ENCODE measurements at places on chromosomes 1 and 21.

- H3K4me1 ChIP-seq = peaks cover 3% of the 10 kb centered on the region
- no peaks in the 10 kb centered on the region for H3K27me3 ChIP-seq
- no peak for DNase-seq
- H3K4me3 ChIP-seq = no peak overlapping the region
- H3K27ac ChIP-seq = no peak overlapping the region
Measured at GRCh38 chr1:1875932-1876331, 15.0 kb downstream of the GNB1 start.

- H3K27ac ChIP-seq = no peak overlapping the region
- no peaks in the 10 kb centered on the region for H3K36me3 ChIP-seq
- no peak for DNase-seq
- peak overlapping the region; percentile 98 for H3K4me3 ChIP-seq
Measured at GRCh38 chr1:178094739-178095645, 1.1 kb downstream of the RASAL2 start.

- peaks cover 2% of the 10 kb centered on the region for H3K4me1 ChIP-seq
- H3K36me3 ChIP-seq = no peaks in the 10 kb centered on the region
- H3K4me3 ChIP-seq = no peak overlapping the region
- no peak for DNase-seq
- no peaks in the 10 kb centered on the region for H3K27me3 ChIP-seq
- no peak overlapping the region for H3K27ac ChIP-seq
Measured at GRCh38 chr1:1239614-1240347, 6.7 kb downstream of the C1QTNF12 start.

DNA sequence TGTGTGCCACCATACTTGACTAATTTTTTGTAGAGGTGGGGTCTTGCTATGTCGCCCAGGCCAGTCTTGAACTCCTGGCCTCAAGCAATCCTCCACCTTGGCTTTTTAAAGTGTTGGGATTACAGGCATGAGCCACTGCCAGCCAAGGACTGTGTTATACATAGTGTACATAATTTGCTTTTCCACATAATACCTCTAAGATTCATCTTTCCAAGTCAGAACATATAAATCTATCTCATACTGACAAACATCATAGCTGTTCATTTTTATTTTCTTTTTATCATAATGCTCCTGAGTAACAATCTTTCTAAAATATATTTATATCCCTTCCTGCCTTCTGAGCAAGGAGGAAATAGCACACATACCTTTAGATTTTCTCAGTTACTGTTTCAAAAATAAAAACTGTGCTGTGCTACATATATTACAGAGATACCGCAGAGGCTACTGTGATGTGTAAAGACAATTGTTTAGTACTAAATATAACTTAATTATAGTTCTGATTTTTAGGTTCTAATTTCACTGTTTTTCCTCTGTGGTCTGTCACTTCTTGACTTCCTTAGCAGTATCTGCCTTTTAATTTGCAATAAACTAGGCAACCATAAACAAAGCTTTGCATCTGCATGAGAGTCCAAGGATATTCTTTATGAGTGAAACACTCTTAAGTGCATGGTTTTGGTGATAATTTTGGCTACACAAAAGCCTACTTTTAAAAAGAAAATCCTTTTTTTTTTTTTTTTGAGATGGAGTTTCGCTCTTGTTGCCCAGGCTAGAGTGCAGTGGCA, 59.3 kb downstream of the EYA3 start:
- no peak for DNase-seq
- no peaks in the 10 kb centered on the region for H3K27me3 ChIP-seq
- H3K4me1 ChIP-seq = no peaks in the 10 kb centered on the region
- no peak overlapping the region for H3K4me3 ChIP-seq
- H3K36me3 ChIP-seq = no peaks in the 10 kb centered on the region

DNA sequence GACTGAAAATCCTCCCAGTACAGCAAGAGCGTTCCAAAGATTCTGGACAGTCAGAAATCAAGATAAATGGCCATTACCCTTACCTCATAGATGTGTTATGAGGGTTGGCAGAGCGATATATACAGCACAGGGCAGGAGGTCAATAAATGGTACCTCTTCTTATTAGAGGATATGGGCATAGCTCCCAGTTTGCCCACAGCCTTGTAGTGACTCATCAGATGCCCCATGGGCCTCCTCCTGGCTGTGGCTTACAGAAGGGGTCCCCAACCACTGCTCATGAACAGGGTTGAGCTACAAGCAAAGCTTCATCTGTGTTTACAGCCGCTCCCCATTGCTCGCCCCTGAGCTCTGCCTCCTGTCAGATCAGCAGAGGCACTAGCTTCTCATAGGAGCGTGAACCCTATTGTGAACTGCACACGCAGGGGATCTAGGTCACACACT, 7.3 kb upstream of the IFNGR2 start:
- no peak for DNase-seq
- H3K27ac ChIP-seq = no peak overlapping the region
- H3K4me3 ChIP-seq = no peak overlapping the region
- no peaks in the 10 kb centered on the region for H3K4me1 ChIP-seq

DNA sequence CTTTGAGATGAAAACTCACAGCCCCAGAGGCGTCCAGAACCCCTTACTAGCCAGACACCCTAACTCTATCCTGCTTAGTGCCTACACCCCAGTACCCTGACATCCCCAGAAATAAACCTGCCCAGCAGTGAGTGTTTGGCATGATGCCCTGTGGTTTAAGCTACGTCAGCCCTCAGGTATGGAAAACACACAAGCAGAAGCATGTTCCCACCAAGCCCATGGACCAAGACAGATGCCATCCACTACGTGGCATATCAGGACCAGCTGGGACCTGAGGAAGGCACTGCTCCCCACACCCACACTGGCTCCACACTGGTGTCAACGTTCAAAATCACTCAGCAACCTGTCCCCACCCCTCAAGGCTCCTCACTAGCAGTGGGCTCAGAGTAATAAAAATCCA, 116.4 kb downstream of the SYT2 start:
- no peaks in the 10 kb centered on the region for H3K4me1 ChIP-seq
- DNase-seq = no peak
- no peaks in the 10 kb centered on the region for H3K27me3 ChIP-seq
- no peak overlapping the region for H3K4me3 ChIP-seq

All from iPS DF 6.9 (cell line).